ENCODE measurements at places on chromosomes 11 and 22.

DNA sequence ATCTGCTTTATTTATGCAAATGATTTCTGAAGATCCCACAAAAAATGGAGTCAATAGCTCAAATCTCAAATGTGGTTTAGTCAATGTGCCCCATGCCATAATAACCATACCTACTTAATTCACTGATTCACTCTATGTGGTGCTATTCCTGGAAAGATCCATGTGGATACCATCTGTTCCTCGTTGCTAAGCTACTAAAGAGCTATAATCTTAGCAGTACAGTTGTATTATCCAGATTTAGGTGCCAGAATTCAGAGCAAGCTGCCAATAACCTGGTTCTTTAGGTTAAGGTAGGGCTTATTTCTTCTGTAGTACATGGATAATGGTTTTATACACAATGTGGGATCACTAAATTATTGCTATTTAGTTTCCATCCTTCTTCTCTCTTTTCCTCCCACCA is 974.7 kb upstream of the CCDC90B start:
- no peak for DNase-seq

- DNase-seq: no peak
Measured at GRCh38 chr22:35477911-35478582, 62.6 kb upstream of the RASD2 start.

DNA sequence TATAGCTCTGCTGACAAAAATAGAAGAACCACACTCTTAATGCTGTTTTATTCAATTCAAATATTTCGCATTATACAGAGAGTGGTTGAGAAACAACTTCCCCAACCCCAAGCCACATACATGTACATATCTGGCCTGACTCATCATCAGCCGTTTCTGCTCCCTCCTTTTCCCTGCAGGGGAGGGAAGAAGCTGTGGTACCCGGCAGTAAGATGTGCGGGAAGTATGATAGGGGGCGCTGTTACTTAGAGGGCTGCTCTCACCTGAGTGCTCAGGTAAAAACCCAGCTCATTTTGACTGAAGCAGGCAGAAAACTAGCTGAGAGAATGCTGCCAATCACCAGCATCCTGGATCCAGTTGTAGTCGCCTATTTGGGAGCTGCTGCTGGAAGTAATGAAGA is 85.5 kb downstream of the NELL1 start:
- DNase-seq: no peak

- no peak for DNase-seq
Measured at GRCh38 chr22:32692371-32692770, 109.1 kb upstream of the TIMP3 start.

DNA sequence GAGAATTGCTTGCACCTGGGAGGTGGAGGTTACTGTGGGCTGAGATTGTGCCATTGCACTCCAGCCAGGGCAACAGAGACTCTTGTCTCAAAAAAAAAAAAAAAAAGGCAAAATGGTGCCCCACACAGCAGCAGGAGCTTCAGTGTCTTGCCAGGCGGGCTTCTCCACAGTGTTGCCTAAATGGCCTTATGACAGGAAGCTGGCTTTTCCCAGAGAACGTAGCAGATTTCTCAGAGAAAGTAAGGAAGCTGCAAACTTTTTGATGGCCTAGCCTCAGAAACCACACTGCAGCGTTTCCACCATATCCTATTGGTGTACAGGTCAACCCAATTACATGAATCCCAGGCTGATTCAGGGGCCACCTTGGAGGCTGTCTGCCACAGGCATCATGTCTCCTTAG is 12.7 kb upstream of the SPDYC start:
- DNase-seq: no peak

GRCh38 chr11:66974724-66975404 is at the start of gene C11orf86:
Gene C11orf86, plus strand, starts transcription at chr11:66975304. Its CDS starts 59 bp downstream, at chr11:66975363.
- no peak for DNase-seq

GRCh38 chr22:37406441-37407235 is 20.6 kb downstream of the ELFN2 start:
- DNase-seq: no peak

- DNase-seq: no peak
Measured at GRCh38 chr11:133995066-133995465, 38.3 kb upstream of the IGSF9B start.

DNA sequence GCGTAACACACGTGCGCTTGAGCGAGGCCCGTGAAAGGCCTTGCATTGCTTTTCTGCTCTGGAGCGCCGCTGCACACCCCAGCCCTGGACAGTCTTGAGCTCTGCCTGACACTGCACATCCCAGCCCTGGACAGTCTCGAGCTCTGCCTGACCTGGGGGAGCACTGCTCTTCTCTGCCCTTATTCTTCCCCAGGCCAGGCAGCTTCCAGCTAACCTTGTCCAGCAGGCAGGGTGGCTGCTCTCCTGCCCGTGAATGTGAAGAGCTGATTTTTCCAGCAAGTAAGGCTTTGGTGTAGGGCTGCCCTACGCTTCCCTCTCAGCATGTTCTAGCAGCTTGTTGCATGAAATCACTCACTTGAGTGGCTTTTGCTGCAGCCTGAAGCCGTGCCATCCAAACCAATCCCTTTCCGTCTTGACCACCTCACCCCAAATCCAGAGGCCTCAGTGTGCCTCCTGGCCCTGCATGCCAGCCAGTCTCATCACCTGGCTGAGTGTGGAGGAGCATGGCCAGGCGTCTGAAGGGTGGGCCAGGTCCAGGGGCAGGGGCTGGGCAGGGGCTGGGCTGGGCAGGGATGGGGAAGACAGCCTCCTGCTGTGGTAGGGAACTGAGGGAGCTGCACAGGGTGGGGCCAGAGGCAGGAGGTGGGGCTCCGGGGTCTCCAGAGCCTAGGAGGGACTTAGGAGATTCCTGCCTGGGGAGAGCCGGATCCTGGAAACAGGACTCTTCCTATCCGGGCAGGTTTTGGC is 89.5 kb upstream of the B3GAT1 start:
- no peak for DNase-seq

DNA sequence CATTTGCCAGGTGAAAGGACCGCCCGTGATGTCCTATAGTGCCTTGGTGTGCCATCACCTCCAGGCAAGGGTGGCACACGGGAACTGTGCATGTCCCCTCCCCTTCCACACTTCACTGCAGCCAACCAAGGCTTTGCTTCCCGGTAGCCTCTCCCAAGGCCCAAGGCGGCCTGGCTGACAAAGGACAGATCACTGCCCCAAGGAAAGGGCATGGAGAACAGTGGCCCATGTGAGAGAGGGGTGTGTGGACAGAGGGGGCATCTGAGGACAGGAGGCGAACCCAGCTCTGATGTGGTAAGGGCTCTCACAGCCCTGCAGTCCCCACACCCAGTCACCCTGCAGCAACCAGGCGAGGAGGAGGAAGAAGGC is 50.4 kb downstream of the RPUSD4 start:
- DNase-seq: no peak

- DNase-seq: no peak
Measured at GRCh38 chr11:30513087-30513486, 73.1 kb downstream of the MPPED2 start.

GRCh38 chr22:41429232-41429950 is 17.2 kb downstream of the TOB2 start:
- DNase-seq: no peak

DNA sequence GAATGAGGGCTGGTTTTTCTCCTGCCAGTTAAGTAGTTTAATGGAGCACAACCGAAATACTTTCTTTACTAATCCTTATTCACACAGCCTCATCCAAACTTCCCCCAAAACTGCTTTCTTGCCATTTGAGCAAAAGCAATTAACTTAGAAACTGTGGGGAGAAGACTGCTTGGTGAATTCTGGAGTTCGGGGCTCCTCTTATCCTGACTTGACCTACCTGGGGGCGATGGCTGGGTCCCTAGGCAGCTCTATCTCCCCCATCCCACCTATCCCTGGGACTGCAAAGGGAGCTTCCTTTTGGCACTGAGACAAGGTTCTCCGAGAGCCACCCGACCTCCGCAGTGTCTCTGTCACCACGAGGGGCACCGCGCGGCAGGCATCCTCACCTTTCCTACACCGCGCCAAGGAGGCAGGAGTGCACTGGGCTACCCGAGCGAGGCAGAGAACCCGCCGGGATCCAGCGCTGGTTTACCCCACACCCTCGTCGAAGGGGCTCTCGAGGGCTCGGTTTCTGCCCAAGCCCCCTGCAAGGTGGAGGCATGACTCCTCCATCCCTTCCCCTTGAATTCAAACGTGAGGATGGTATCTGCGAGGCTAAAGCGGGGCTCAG is 759 bp downstream of the DESI1 start:
- DNase-seq: peak; percentile 51

DNA sequence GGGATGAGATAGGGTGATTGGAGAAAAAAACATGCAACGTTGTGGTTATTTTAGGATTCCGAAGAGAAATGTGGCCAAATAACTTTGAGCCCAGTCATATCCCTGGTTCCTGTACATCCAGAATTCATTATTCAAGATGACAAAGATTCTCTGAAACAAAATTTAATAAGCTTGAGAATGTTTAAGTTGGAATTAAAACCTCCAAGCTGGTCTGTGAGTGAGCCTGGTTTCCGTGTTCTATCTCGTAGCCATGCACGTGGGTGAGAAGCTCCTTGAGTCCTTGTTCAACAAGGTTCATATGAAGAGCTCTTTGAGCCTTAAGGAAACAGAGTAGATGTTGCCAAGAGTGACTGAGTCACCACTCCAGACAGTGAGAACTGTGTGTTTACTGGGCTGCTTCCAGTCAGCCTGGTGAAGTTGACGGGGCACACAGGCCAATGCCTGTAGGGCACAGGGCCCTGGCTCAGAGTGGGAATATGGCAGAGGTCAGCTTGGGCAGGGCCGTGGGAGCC is 206.5 kb downstream of the NAV2 start:
- no peak for DNase-seq

DNA sequence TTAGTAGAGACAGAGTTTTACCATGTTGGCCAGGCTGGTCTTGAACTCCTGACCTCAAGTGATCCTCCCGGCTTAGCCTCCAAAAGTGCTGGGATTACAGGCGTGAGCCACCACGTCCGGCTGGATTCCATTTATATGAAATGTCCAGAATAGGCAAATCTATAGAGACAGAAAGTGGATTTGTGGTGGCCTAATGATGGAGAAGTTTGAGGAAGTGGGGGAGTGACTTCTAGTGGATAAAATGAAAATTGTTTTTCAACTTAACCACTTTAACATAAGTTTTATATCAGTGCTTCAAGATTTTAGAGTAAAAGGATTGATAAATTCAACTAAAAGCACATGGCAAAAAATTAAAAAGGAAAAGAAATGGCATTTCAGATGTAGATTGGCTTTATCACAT is 66.2 kb downstream of the HIPK3 start:
- no peak for DNase-seq

DNA sequence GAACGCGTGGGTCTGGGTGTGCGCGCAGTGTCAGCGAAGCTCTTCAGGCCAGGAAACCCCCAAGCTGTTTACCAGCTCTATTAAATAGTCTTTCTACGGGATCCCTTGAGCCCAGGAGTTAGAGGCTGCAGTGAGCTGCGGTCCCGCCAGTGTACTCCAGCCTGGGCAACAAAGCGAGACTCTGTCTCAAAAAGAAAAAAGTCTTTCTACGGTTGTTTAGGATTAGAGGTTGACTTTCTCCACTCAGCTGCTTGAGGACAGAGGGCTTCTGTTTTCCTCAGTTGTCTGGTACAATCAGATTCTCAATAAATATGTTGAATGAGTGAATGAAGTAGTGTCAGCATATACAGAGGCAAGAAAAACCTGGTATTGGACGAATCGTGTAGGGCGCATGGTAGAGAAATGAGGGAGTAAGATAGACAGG is 619 bp downstream of the SART1 start:
- no peak for DNase-seq

DNA sequence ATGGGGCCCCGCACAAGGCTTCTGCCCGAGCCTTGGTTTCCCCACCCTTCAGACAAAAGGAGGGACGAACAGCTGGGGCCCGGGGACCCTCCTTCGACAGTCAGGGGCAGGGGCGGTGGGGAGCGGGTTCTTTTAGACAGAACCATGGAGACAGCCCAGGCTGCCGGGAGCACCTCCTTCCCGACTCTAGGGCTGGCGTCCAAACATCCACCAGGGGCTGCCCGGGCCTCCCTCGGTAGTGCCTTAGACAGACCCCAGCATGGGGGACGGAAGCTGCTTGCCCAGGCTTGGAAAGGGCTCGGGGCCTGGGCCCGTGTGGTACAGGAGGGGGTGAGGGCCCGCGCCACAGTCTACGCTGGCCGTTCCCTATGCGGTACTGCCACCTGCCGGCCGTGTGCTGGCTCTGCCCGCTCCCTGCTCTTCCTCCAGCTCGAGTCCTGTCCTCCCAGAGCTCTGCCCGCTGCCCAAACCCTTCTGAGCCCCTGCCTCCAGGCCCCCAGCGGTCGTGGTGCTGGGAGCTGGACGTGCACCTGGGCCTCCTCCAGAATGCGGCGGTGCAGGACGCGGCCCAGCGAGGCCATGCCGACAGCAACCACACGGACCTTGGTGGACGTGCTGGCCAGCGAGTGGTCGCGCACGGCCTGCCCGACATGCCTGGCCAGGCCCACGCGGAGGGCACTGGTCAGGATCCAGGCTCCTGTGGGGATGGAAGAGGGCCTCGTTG is 20.1 kb downstream of the TSSC4 start:
- peak; percentile 75 for DNase-seq

Data from activated CD8-positive, alpha-beta memory T cell treated with anti-CD3 and anti-CD28 coated beads, Interleukin-2, amount 50 U/mL, for 4 hours (primary cell).